SJSA1 (cell line): ENCODE measurements at places on chromosomes 12 and 14.

DNA sequence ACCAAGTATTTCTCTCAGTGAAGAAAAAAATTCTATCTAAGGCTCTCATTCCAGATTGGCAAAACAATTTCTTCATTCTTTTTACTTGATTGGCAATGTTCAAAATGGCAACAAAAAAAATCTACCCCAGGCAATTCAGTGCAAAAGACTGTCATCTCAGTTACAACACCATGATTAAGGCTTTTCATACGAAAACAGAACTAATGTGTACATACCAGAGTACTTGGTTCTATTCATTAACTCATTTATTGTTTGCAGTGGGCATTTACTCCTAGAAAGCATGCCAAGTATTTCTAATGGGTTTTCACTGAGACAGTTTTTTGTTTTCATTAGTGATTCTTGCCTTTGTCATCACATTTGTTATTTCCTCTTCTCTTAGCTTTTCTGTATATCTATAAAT is 33.0 kb downstream of the DBX2 start:
- no peak for DNase-seq

DNA sequence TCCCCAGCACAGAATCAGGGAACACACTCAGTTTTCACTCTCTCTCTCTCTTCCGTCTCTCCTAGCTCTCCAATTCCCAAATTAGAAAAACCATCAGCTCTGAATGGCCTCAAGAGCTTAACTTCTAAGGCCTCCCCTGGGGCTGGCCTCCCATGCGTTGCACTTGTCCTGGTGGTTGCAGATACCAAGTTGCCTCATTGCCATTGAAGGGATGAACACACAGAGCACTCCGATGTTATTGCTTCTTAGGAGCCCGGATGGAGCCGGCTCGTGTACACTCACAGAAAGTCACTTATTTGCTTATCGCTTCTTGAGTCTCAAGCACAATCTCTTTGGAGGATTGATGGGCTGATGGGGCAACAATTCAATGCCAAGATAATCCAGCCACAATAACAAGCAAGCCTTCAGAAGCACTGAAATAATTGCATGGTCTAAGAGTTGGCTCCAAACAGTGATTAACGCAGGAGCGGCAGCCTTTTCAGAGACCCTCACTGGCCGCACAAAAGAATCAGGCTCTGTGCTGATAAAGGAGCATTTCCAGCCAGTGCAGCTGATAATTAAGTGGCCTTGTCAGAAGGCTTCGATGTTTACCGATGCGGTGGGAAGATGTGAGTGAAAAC is 175.8 kb upstream of the TMEM132C start:
- DNase-seq = no peak

DNA sequence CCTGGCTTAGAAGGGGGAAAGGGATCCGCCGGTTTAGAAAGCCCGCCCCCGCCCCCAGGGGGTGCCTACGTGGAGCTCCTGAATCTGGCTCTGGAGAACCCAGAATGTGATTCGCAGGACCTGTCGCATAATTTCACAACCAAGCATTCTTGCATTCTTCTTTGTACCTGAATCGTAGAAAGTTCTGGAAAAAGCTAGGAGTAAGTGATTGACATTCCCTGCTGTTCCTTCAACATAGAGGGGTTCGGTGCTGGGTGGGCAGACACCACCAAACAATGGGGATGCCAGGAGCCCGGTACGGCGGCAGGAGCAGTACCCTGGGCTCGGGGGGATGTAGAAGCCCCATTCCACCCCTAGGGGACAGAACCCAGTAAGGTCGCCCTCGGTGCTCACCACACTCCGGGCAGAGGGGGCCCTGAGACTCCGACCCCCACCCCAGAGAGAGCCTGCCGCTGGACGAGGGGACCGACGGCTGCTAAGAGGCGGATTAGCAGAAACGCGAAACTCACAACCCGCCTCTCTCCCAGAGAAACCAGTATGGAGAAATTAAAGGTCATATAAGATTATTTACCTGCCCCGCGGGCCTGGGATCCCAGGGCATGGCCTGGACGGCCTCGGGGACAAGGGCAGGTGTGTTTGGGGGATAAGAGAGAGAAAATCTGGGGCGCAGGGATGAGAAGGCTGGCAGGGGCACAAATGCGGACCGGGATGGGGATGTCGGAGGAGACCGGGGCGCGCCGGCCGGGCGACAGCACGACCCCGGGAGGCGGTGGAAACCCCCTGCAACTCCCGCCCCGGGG is 520 bp downstream of the CSRP2 start:
- DNase-seq = no peak

DNA sequence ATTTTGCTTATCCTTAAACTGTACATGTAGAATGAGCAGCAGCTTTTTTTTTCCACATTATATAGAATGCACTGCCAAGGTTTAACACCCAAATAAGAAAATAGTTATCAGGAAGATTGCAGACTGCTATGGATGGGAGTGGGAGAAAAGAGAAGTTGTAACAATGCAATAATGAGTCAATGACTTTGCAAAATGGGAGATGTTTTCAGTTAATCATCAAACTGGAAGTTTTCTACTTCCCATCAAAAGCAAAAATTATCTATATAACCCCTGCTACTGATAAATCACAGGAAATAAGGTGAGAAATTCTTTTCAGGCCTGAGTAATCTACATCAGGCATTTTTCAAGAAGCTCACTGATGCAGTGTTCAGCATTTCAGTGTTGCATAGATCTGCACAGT is 309.1 kb downstream of the GXYLT1 start:
- no peak for DNase-seq

- peak; percentile 92 for DNase-seq
Measured at GRCh38 chr12:95805864-95806671, 15.5 kb upstream of the NTN4 start.

GRCh38 chr12:80862531-80862930 is 75.2 kb downstream of the LIN7A start:
- DNase-seq = no peak

GRCh38 chr14:32597771-32598170 is 268.7 kb downstream of the AKAP6 start:
- DNase-seq = no peak

GRCh38 chr12:62976110-62976662 is 41.2 kb upstream of the PPM1H start:
- DNase-seq = peak; percentile 79

DNA sequence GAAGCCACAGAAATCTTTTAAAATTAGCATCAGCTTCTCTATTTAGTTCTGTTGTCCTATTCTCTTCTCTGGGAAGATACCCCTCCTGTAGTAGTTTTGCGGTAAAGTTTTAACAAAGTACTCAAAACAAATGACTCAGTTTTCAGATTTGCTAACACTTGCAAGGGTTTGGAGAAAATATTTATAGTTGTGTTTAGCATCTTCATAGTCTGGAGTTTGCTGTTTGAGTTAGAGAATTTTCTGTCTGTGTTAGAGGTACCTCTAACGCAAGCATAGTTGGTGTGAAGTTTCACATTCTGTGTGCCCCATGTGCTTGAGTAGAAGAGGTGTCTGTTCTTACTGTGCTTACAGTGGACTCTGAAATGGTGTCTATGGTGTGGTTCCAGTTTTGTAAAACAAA is 36.0 kb downstream of the ANKRD9 start:
- no peak for DNase-seq

GRCh38 chr12:10033783-10034545 is 3.5 kb downstream of the CLEC9A start:
- peak; percentile 26 for DNase-seq

GRCh38 chr12:991350-992333 is 619 bp downstream of the ERC1 start:
- no peak for DNase-seq
